NB4 (cell line): ENCODE measurements at places on chromosomes 7 and 10.

DNA sequence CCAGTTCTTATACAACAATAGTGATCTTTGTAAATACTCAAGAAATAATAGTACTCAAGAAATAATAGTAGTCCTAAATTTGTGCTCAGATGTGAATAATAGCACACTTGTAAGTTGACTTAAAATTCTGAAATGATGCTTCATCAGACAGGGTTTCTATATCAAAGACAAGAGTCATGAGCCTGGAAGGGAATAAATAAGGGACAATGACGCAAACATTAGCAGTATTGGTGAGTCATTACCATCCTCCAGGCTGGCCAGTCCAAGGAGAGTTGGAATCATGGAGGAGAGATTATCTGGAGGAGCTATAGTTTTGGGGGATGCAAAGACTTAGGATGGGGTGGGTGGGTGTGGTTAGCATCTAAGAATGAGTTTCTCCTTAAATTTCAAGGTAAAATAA, 6.1 kb upstream of the SH3PXD2A start:
- DNase-seq, result no peak

GRCh38 chr10:23338886-23339285, 5.7 kb downstream of the C10orf67 start:
- no peak for DNase-seq

DNA sequence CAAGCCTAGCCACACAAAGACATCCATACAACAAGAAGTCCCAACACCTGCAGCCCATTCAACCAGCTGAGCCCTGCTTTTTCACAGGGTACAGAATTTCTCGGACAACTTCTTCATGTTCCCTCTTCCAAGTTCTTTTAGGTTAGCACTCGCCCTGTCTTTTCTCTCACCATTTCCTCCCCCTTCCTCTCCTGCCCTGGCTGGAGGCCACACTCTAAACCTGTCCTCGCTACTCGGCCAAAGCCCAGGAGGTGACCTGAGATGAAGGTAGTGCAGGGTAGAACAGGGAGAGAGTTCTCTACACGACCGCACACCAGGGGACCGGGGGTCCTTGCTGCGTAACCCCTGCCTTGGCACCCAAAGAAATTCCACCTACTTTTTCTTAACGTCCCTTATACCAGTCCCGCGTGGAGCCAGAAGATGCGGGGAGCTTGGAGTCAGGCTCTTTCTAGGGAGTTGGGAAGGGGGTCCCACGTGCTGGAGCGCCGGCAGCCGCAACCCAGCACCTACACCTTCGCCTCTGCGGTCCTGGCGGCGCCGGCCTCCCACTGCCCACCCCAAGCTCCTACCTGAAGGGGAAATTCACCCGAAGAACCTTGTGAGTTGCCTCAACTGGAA, 16.0 kb upstream of the DLX6 start:
- DNase-seq, result no peak

GRCh38 chr7:3650844-3651243, 349.8 kb downstream of the SDK1 start:
- DNase-seq, result no peak

DNA sequence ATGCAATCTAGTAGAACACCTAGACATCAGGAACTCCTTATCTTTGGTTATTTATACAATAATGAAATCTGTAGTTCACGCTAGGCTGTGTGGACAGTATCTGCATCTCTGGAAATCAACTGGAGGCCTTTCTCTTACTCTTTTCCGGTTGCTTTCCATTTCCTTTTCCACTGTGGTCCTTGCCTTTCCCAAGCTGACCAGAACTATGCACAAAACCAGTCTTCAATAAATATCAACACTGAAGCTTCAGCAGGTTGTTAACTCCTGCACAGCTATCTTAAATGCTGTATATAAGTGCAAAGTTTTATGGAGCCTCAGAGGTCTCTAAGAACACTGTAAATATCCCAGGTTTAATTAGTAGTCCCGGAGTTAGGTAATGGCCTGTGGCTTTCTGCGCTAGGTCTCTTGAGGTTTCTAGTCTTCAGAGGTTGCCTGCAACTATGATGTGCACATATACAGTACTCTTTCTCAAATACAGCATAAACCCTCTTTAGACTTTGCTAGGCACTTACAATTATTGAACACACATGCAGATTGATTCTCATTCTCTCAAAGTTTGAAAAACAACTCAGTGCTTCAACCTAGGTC, 2.4 kb downstream of the KLLN start:
- DNase-seq, result peak; percentile 82
